Activated CD8-positive, alpha-beta memory T cell treated with anti-CD3 and anti-CD28 coated beads for 1 hour (primary cell): ENCODE measurements at places on chromosomes 4 and X.

GRCh38 chrX:12985331-12985730, 10.4 kb downstream of the TMSB4X start:
- DNase-seq, result no peak

DNA sequence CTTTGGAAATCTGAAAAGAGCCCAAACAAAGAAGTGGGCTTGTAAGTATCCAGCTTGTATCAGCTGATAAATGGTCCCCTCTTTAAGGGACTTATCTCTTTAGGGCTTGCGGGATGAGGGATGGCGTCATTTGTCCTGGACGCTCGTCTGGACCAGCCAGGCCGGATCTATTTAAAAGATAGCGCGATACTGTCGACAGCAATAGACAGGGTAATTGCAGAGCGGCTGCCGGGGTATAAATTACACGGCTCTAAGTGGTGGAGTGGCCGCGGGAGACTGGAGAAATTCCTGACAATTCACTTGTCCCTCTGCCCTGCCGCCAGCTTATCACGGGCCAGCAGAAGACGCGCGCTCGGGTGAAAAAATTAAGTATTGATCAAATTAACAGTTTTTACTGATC, 90.7 kb downstream of the FAM53A start:
- no peak for DNase-seq

DNA sequence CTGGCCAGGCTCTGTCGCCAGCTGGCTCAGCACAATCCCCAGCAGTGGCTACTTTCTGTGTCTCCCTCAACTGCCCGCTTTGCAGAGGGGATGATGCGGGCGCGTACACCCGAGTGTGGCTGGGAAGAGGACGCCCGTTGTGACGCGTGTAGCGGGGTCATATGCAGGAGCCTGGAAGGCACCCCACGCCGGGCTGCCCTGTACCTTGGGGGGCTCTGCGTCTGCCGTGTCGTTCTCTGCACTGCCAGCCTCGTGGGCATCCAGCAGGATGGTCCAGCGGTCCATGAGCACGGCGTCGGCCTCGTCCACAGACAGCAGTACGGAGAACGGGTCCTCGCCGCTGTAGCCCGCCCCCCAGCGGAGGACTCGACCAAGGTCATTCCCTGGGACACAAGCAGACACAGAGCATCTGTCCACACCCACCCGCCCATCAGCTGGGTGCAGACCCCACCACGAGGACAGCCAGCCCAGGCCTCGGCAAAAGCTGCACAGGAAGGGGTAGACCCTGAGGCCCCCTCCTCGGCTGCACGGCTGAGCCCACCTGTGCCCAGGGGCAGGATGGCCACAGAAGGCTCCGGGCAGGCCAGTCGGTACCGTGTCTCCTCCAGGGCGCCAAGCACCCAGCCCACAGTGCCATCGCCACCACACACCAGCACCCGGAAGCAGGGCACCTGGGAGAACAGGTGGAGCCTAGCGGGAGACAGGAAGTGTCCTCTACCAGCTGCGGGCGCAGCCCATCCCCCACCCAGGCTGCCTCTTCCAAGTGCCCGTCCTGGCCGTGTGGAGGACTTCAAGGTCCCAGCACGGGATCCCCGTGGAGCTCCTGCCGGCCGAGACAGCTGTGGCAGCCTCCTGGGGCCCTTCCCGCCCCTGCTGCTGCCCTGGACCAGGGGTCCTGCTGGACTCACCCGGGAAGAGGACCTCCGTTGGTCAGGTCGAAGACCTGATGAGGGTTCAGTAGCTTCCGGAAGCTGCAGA, 10.8 kb downstream of the DGKQ start:
- no peak for DNase-seq

DNA sequence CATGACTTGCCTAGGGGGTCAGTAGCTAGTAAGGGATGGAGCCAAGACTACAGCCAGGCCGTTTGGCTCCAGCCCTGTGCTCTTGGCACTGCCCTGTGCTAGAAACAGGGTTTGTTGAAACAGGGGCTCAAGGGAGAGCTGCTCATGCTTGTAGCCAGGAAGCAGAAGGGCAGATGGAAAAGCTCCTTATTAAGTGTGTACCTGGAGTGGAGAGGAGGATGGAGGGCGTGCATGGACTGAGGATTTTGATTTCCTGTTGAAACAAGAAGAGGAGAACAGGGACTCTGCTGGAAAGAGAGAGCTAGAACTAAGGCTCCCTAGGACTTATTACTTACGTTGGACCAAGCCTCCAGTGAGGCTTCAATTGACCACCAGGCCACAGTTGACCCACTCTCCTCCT, 363.0 kb downstream of the MID1IP1 start:
- DNase-seq, result no peak

GRCh38 chr4:110515676-110516075, 39.7 kb downstream of the ENPEP start:
- no peak for DNase-seq

DNA sequence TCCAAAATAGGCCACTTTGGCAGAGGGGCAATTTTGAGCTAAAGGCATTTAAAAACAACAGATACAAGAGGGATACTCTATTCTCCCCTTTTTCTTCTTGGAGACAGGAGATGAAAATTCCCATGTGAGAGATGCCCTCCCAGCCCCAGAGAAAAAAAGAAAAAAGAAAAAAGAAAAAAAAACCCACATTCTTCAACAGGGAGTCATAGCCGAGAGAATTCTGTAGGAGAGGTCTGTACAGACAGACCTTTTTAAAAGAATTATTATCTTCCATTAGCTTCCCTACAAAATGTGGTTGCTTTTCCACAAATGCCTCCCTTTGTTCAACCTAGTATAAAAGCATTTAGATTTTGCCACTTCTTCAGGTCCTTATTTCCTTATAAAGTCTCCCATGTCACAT, 89.9 kb downstream of the SPCS3 start:
- no peak for DNase-seq

GRCh38 chrX:109089359-109089758, 353.0 kb upstream of the IRS4 start:
- DNase-seq, result no peak

GRCh38 chrX:74449937-74450330, 28.6 kb downstream of the SLC16A2 start:
- no peak for DNase-seq

DNA sequence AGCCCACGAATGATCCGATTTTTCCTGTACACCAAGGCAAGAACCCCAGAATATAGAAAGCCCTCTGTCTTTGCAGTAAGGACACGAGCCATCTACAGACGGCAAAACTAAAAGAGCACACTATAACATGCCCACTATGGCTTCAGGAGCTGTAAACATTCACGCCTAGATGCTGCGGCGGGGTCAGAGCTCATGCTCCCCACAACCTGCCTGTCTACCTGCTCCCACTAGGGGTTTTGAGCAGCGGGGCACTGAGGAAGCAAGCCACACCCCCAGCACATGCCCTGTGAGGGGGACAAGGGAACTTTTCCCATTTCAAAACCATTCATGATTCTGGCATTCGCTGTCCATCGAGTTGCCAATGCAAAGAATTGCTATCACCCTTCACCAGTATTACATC, 144.8 kb downstream of the PAPSS1 start:
- DNase-seq, result no peak
